Left renal pelvis (tissue), 4 donors: ENCODE measurements at places on chromosomes 1 and 21. TPM values are rescaled to one million over a fixed set of nuclear protein-coding genes. Genes with fewer than 3 reads are reported as not detected.

The TSSK3 gene
- polyA plus RNA-seq = 6.2 TPM

The ICOSLG gene
- 9.6 TPM for polyA plus RNA-seq

The CFHR3 gene
- polyA plus RNA-seq = 0.35 TPM

The ABCA4 gene
- polyA plus RNA-seq = 6.0 TPM

The GUCA2A gene
- polyA plus RNA-seq = not detected

The BATF3 gene
- 1.6 TPM for polyA plus RNA-seq

The LEMD1 gene
- 0.30 TPM for polyA plus RNA-seq

The HMCN1 gene
- polyA plus RNA-seq = 54.6 TPM

The GJA5 gene
- 26.9 TPM for polyA plus RNA-seq

The RGSL1 gene
- polyA plus RNA-seq = not detected

The FMOD gene
- 58.2 TPM for polyA plus RNA-seq

The MATN1 gene
- 0.32 TPM for polyA plus RNA-seq

The SPRR4 gene
- not detected for polyA plus RNA-seq

The AVPR1B gene
- polyA plus RNA-seq = 0.47 TPM

The SPRR2G gene
- not detected for polyA plus RNA-seq

The FCRLB gene
- polyA plus RNA-seq = 2.8 TPM

The GPR52 gene
- not detected for polyA plus RNA-seq

The FCAMR gene
- polyA plus RNA-seq = 6.0 TPM

The MED8 gene
- polyA plus RNA-seq = 38.4 TPM

The EXTL1 gene
- polyA plus RNA-seq = 2.2 TPM

The TCHH gene
- 0.05 TPM for polyA plus RNA-seq

The PRKAA2 gene
- 16.3 TPM for polyA plus RNA-seq
